ENCODE measurements at places on chromosomes 11 and 22.

DNA sequence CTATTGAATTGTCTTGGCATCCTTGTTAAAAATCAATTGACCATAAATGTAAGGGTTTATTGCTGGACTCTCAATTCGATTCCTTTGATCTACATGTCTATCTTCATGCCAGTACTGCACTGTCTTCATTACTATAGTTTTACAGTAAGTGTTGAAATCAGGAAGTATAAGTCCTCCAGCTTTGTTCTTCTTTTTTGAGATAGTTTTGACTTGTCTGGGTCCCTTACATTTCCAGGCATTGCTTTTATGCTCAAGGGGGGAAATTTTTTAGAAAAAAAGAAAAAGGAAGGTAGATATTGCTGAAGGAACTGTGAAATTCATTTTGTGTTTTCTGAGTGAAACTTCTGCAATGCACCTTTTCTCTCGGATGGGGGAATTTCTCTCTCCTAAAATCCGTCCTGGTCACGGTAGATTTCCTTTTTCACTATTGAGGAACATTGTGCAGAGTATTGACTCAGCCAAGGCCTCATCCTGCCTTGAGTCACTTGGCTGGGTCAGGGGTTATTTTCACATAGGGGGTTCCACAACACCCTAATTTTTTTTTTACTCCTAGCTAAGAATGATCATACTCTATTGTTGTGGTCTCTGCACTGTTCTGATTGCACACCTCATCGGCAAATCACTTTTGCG is 2.8 kb upstream of the ACER3 start:
- DNase-seq = no peak

DNA sequence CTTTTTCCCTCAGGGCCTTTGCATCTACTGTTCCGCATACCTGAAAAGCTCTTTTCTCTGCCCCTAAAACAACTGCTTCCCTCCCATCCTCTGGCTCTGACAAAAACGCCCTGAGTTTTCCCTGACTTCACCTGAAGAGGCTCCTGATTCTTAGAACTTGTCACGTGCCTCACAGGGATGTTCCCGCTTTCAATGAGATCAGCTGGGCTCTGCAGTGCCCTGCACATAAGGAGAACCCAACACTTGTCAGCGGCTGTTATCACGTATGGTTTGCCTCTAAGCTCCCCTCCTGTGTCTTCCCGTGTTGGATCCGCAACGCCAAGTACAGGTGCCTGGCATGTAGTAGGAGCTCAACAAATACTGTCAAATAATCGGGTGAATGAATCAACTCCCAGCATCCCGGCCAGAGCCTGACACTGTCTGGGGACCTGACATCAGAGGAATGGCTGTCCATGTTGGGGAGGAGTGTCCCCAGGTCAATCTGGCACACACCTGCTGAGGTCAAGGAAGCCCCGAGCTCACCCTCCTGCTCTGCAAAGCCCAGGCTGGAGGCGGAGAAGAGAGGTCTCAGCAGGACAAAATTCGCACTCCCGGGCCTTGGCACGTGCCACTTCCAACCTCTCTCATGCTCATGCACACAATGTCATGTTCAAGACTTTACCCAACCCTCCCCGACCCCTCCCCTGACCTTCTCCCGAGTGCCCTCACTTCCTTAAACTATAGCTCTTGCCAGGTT is 4.2 kb upstream of the GRK2 start:
- DNase-seq = no peak

GRCh38 chr22:45265535-45265934 is 19.2 kb upstream of the UPK3A start:
- DNase-seq = no peak

- DNase-seq = no peak
Measured at GRCh38 chr11:128045094-128045725, 542.1 kb downstream of the ETS1 start.

DNA sequence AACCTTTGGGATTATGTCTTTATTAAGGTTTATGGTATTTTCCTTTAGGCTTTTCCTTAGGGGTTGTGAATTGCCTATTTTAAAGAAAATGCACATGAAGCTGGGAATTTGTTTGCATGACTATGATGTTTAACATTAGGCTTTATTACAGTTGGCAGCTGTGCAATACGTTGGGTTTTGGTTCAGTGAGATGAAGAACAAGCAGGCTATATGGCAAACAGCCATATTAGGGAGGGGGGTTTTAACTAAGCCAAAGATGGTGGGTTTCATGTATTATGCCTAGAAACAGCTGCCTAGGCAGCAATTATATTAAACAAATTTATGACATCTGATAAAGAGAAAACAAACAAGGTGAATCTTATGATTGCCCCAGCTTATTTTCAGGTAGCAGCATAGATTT is 880.8 kb downstream of the FAM181B start:
- DNase-seq = no peak

GRCh38 chr22:33303099-33303498 is 244.9 kb upstream of the SYN3 start:
- DNase-seq = no peak

GRCh38 chr11:332651-333480 is 12.2 kb upstream of the IFITM3 start:
- DNase-seq = no peak

GRCh38 chr11:132423266-132423665 is 1052.9 kb downstream of the NTM start:
- no peak for DNase-seq

GRCh38 chr11:113551645-113552044 is 76.4 kb upstream of the DRD2 start:
- DNase-seq = no peak

DNA sequence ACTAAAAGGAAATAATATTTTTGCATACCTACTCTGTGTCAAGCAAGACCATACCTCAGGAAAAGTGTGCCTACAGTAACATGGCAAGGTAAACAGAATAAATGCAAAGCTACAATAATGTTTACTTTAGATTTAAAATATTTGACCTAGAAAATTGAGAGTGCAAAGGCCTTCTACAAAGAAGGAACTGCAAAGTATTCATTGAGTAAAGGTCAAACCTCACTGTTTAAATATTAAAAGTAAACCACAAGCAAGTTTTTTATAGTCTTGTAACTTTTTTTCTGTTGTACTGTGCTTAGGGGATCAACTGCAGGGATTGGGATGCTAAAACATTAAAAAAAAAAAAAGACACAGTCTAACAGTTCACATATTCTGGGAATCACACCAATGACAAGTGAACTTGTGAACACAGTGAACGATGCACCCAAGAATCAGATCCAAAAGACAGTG is 48.8 kb downstream of the CWF19L2 start:
- no peak for DNase-seq

GRCh38 chr11:3036419-3036818 is 20.8 kb downstream of the CARS1 start:
- DNase-seq = no peak

DNA sequence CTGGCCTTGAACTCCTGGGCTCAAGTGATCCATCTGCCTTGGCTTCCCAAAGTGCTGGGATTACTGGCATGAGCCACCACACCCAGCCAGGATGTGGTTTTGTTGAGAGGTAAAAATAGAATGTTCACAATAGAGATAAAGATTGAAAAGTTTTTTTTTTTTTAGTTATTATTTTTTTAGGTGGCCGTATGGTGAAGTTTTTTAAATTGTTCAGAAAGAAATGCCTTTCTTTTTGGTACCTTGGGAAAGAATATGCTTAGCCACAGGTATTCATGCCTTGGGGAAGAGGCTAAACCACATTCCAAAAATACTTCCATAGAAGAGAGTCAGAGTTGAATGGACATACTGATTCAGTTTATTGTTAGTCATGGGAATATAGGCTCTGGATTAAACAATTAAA is 143.4 kb downstream of the C11orf91 start:
- no peak for DNase-seq

GRCh38 chr11:64538501-64538951 is 52.5 kb upstream of the SLC22A12 start:
- no peak for DNase-seq

- peak; percentile 16 for DNase-seq
Measured at GRCh38 chr11:94880216-94880615, 93.1 kb downstream of the CWC15 start.

DNA sequence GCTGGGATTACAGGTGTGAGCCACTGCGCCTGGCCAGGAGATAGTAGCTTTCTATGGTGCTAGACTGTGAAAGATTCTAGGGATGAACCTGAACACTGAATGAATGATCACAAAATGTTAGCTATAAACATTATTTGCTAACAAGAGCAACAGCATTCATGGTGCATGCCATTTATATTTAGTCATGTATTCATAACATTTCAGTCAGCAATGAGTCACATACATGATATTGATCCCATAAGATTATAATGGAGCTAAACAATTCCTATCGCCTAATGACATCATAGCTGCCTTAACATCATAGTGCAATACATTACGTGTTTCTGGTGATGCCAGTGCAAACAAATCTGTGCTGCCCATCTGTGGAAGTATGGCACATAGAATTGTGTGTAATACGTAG is 164.1 kb downstream of the ARHGAP42 start:
- DNase-seq = no peak

DNA sequence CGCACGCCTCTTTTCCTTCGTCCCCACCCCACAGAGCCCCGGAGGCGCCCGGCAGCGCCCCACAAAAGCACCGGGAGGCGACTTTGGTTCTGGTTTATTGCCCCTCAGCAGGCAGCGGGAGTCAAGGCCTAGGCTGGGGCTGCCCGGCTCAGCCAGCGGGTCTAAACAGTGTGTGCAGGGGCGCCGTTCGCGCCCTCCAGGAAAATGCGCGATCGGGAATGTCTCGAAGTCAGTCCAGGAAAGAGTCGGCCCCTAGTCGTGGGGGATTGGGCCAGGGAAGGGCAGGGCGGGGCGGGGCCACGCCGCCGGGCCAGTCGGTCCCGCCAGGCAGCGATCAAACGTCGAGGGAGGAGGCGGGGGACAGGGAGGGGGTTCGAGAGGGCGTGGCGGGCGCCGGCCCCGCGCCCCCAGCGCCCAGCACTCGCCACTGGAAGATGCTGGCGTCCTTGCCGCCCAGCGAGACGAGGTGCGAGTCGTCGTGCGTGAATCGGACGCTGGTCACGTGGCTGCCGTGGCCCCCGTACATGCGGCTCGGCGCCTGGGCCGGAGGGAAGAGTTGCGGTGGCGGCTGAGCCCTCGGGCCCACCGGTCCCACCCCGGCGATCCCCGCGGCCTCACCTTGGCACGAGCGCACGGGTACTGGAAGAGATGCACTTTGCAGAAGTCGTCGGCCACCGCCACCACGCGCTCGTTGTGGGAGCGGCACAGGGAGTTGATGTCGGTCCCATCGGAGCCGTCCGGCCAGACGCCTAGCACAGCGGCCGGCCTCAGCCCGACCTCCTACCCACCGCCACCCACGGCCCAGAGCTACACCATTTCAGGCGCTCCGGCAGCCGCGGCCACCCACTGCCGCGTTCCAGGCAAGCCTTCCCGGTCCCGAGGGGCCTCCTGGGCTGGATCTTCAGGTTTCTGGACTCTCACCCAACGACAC is 741 bp upstream of the MTA2 start:
- peak; percentile 64 for DNase-seq

DNA sequence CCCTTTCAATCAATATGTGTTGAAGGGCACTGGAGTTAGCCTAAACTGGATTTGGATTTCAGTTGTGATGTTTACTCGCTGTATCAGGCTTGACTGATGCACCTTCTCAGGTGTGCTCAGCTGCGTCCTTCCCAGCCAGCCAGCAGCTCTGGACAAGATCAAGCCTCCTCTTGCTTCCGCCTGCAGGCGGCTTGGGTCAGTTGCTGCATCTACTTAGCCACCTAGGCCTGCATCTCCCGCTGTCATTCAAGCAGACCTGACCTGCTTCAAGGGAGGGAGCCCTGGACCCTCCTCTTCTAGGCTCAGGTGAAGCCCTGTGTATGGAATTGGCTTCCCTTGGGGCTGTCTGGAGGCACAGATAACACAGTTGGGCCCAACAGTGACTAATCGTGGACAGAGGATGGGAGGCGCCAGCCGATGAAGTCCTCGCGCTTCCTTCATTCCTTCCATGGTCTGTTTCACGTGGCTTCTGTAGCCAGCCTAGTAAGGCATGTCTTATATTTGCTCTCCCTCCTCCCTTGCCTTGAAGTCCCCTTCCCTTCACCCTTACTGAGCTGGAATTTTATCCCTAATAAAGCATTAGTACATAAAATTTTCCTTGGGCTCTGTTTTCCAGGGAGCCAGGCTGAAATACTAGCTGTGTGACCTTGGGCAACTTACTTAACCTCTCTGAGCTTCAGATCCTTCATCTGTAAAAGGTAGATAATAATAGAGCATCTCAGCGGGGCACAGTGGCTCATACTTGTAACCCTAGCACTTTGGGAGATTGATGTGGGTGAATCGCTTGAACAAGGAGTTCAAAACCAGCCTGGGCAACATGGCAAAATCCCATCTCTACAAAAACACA is 2.1 kb upstream of the LHFPL7 start:
- no peak for DNase-seq

DNA sequence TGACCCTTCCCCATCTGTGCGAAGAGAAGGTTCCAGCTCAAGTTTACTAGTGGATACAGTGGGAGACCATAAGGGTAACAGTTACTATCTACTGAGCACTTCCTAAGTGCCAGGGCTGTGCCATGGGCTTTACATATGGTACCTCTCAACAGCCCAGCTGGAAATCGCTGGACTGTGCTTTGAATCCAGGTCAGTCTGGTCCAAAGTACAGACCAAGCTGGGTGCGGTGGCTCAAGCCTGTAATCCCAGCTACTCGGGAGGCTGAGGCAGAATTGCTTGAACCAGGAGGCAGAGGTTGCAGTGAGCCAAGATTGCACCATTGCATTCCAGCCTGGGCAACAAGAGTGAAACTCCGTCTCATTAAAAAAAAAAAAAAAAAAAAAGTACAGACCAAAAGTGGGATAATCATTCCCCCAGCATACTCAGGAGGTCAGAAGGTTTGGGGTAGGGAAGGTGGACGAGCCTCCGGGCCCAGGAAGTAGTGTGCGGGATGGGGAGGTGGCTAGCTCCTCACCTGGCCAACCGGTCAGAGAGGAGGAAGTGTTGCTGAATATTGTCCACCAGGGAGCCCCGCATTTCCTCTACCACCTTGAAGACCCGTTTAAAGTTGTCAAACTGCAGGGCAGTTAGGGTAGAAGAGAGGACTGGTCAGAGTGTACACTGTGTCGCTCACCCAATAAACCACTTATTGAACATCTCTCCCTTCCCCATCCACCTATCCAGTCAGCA is 2.3 kb downstream of the FIBP start:
- no peak for DNase-seq

DNA sequence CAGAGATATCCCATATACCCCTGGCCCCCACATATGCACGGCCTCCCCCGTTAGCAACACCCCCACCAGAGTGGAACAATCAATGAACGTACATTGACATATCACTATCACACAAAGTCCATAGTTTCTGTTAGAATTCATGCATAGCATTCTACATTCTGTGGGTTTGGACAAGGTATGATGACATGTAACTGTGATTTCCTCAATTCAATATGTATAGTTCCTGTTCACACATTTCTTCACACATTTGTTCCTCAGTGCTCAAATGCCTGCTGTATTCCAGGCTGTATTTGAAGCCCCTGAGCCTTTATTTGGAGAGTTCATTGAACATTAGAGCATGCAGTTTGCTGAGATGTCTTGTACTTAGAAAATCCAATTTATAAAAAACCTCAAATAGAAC is 69.9 kb downstream of the PTPRJ start:
- no peak for DNase-seq

GRCh38 chr22:46823654-46824053 is 61.2 kb downstream of the TBC1D22A start:
- DNase-seq = no peak

GRCh38 chr11:35274909-35275785 is 136.2 kb downstream of the CD44 start:
- DNase-seq = no peak

Data from activated CD4-positive, alpha-beta T cell treated with anti-CD3 and anti-CD28 coated beads, Interleukin-2, Interleukin-6, amounts not matched to agents 100 ng/mL and 50 ng/mL, durations not matched to agents 16 hours and 8 hours (primary cell).